AG10803 (cell line): ENCODE measurements at places on chromosomes 3 and 15.

GRCh38 chr15:66570842-66571478 lies 5.2 kb upstream of the LCTL start:
- no peak for DNase-seq

DNA sequence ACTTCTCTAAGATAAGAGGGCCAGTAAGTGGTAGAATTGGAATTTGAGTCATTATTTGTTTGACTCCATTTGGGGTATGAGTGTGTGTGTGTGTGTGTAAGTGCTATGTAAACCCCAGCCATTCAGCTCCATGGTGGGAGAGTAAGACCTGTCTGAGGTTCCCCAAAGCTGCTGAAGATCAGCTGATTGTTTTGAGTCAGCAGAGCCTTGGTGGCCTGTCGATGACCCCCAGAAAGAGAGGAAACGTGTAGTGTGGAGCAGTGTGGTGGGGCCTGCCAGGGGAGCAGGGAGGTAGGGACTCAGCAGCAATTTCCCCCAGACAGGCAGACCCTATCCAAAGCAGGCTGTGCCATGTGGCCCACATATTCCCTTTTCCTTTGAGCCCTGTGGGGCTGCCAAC lies 5.3 kb downstream of the DVL3 start:
- peak; percentile 60 for DNase-seq

GRCh38 chr3:118781232-118781631 lies 253.4 kb downstream of the IGSF11 start:
- DNase-seq: no peak

DNA sequence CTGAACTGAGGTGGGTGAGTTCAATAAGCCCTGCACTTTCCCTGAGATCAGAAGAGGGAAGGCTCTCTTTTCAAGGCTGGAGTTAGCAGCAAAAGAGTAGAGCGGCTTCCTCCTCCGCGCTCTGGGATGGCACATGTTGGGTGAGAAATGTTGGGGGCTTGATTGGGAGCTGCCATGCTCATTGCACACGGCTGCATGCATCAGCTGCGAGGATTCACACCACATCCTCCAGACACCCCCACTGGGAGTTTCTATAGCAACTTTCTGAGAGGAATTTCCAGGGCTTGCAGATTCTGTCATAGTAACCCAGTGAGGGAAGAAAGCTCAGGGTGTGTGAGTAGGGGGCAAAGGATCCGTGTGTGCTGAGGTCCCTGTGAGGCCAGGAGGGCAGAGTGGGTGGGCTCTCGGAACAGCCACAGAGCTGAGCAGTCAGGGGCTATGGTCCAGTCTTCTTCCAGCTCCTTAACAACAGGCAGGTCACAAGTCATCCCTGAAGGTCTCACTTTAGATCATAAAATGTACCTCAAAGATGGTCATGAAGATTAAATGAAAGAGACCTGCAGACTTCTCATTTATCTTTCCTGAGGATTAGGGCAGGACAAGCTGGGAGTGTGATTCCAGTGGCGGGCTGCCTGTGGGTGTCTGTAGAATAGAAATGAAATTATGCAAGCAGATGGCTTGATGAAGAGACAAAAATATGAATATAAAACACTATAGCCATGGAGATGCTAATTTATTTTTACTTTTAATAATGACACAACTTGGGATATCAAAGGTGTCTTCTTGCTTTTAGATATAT lies 75.7 kb upstream of the CHRNA7 start:
- no peak for DNase-seq

DNA sequence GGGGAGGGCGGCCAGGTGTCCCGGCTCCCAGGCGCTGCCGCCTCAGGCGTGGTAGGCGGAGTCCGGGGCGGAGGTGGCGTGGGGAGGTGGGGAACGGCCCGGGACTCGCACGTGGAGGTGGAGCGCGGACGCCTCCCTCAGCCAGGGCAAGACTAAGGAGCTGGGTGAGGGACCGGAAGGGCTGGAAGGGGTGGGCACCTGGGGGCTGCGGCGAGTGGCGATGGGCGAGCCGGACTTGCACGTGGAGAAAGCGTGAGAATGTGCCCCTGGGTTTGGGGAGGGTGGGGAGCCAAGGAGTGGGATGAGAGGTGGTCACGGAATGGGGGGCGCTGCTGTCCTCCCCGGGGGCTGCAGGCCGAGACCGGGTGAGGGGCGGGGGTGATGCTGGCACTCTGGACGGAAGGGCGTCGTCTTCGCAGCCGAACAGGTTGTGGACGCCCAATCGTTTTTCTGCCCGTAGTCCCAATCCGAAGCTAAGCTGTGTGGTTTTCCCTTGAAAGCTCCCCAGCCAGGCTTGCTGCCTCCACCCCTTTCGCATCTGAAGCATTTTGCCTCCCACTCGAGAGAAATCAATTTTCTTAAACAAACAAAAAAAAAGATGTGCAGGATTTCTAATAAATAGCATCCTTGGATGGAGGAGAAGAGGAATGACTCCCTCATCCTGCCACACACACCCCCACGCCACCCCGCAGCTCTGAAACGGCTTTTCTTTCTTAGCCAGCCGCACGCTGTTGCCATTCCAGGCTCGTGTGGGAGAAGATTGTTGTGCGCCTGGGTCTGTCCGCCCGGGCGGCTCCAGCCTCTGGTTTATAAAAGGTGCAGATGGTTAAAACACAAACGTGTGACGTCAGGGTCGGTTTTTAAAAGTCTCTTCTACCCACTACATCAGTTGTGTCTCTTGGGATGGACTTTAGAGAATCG lies 62.5 kb upstream of the ANKRD28 start:
- peak; percentile 39 for DNase-seq

DNA sequence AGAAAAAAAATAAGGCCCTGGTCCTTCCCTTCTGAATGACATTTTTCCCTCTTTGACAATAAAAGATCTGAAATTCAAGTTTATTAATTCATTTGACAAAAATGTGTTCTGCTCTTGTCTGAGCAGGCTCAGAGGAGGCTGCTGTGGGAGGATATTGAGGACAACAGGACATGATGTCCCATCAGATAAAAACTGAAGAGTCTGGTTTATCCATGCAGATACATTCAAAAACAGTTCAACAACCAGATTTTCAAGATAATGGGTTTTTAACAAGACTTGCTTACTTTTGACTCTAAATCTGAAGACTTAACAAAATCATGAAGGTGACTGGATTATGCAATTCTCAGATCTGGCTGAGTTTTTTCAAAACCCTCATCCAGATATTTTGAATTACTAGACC lies 36.9 kb upstream of the STRIT1 start:
- DNase-seq: no peak

GRCh38 chr15:58882243-58882642 lies 51.2 kb downstream of the SLTM start:
- DNase-seq: no peak

- DNase-seq: no peak
These were observed 53.9 kb upstream of the SSR3 start for GRCh38 chr3:156608601-156609514.

DNA sequence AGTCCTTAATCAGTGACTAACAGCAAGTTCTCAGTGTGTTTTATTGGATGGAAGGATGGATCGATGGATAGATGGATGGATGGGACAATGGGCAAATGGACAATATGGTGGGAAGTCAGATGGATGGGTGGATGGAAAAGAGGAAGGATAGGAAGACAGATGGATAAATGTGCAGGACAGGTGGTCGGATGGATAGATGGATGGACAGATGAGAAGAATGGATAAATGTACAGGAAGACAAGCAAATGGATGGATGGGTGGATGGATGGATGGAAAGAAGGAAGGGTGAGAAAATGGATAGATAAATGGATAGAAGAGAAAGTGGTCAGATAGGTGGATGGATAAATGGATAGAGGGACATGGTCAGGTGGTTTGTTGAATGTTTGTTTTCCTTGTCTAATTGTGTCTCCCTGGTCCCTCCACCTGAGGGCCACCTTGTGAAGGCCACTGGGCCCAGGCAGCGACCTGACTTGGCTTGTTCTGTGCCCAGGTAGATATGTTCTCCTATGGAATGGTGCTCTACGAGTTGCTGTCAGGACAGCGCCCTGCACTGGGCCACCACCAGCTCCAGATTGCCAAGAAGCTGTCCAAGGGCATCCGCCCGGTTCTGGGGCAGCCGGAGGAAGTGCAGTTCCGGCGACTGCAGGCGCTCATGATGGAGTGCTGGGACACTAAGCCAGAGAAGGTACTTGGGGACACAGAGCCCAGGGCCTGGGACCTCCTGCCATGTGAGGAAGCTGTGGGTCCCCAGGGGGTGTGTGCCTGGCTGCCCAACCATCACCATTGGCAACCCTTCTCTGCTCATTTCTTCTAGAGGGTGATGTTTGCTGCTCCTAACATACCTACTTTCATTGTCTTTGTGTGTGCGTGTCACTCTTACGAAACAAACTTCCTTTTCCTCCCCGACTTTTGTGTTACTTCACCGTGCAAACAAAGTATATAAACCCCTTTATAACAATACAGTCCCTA lies 137.5 kb downstream of the LRRK1 start:
- no peak for DNase-seq

- no peak for DNase-seq
These were observed 8.2 kb downstream of the SLC2A2 start for GRCh38 chr3:171018156-171018935.

DNA sequence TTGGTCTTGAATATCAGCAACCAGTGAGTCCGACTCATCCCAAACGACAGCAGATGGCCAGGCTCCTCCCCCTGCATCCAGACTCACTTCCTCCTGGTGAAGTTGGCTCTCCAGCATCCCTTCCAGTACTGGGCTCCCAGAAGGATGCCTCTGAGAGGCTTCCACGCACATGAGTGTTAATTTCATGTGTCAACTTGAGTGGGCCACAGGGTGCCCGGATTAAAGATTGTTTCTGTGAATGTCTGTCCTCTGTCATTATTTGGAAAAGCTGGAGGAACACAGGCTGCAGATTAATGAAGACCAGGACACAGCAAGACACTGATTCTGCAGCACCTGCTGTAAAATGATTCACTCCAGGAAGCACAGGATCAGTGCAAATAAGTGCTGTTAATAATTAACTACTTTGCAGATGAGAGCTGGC lies 99.8 kb downstream of the ATP10A start:
- DNase-seq: peak; percentile 25

- DNase-seq: no peak
These were observed 5.6 kb upstream of the ZNF80 start for GRCh38 chr3:114242947-114243346.

DNA sequence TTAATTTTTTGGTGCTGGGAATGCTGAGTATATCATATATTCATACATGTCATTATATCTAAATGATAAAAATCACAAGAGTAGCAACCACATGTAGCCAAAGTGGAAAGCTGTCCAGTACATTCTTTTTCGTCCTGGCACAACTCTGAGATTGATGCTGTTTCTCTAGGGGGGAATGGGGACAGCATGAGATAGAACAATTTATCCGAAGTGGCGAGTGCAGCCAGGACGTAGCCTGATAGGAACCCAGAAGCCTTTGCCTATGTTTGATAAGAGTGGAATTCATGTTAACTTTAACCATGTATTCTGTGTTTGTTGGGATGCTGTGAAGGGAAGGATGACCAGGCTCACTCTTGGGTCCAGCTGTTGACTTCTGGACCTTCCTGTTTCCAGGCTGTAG lies 20.9 kb downstream of the PTPRG start:
- DNase-seq: no peak

DNA sequence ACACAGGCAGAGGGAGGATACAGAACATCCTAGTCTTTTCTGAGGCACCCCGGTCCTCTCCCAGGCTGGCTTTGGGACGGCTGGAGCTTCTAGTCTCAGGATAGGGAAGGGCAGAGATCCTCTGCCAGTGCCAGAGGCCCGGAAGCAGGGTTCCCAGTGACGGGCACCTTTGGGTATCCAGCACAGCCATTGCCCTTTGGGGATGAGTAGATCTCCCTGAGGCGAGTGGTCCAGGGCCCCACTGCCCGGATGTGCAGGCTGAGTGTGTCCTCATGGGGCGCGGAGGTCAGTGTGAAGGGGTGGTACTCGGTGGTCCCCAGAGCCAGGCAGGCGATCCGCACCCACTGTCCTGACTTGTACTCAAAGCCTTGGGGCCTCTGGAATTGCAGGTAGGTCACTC lies 18.3 kb downstream of the DUOX2 start:
- DNase-seq: no peak

DNA sequence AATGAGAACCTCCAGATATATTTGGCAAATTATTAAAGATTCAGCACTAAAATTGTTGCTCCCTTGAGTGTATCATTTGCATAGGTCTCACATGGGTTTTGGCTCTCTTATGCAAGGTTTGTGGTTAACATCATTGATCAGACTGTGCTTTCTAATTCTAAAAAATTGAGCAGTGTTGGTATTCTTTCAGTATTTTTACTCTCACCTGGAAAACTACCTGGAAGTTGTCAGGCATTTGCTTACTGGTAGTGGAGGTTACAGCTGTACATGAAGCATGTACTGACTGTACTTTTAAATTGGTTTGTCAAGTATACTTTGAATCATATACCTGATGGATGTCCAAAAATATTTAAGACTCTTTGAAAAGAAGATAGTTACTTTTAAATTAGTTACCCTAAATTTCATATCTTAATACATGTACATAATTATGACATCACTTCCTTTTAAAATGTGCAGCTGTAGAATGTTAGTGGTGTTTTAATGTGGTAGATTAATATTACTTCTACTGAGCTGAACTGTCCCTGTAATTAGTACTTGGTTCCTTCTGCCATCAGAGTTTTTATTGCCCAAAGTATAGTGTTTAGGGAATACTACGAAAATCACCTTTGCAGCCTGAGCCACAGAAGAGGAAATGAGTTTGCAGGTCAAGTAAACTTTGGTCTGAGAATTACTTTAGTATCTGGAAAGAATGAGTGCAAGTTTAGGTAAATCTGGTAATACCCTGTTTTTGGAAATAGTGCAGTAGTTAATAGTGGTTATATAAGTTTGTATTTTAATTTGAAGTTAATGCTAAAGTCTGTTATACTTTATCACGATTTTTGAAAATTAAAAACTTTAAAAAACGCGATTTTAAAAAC lies 2.8 kb downstream of the CHD2 start:
- DNase-seq: no peak
